Gastrocnemius medialis (tissue), 4 donors: ENCODE measurements at places on chromosomes 2 and 18.
A peak's percentile ranks its signal among the peaks of the same experiment; 100 is the strongest.

DNA sequence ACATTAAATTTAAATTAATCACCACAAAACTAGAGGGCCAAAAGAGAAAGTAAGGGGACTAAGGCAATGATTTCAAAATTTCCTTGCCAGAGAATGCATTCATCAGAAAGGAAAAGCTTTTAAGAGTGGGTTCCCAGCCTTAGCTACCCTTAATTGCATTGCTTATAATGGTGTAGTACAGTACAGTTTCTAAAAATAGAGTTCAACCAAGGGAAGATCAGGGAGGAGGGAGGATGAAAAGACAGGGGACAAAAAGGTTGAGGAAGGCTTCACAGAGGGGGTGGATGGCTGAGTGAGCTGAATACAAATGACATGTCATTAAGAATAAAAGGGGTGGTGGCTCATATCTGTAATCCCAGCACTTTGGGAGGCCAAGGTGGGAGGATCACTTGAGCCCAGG, 119.9 kb downstream of the RBMS1 start:
- no peak for DNase-seq

DNA sequence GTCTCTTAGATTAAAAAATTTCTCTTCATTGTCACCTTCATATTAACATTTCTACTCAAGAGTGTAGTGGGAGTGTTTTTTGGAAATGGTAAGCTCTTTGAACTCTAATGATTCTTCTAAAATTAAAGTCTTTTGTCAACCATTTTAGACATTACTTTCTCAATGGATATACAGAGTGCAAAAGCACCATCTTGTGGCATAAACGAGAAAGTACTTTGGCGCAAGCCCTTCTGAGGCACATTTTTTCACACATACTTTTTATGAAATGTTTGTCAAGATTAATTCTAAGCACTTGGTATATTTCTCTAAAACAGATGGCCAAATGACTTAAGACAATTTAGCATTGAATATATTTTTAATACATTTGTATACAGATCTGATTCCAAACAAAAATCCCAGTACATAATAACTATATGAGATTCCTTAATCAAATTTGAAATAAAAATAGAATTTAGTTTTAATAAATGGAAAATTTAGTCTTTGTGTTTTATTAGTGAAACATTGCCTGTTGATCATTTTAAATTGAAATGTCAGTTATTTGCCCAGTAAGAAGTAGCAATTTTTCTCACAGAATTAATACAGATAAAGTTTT, 63.3 kb upstream of the GALNT5 start:
- no peak for DNase-seq

GRCh38 chr2:88095022-88095421, 27.4 kb downstream of the SMYD1 start:
- no peak for DNase-seq

- peak; percentile 14 for DNase-seq
These were observed 255.6 kb downstream of the PTPRM start for GRCh38 chr18:7822435-7823331.

DNA sequence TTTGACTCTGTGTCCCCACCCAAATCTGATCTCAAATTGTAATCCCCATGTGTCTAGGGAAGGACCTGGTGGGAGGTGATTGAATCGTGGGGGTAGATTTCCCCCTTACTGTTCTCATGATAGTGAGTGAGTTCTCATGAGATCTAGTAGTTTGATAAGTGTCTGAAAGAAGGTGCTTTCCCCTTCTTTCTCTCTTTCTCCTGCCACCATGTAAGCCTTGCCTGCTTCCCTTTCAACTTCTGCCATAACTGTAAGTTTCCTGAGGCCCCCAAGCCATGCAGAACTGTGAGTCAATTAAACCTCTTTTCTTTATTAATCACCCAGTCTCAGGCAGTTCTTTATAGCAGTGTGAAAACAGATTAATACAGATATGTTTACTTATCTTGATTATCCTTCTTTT, 266.5 kb upstream of the GYPC start:
- DNase-seq = no peak

- no peak for DNase-seq
These were observed 95.6 kb upstream of the LHCGR start for GRCh38 chr2:48851161-48851560.

DNA sequence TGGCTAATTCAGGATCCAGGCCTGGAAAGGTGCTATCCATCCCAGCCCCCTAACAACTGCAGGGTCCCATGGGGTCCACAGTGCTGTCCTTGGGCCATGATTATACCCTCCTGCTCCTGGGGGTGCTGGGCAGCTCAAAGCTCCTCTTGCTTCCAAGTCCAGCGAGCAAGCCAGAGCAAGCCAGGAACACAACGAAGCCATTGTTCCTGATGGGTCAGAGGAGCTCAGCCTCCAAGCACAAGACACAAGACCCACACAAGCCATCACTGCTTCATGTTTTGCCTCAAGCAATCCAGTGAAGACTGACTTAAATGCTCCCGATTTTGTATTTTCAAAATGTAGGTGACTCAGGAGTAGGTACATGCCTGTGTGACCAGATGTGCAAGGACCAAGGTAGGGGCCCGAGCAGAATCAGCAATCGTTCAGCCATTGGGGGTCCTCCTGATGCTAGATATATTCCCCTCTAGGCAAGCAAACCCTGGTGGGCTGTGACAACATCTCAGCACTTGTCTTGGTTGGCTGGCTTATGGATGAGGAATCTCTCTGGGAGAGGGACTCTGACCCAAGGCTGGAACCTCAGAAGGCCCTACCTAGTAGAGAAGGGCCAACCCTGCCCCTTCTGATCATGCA, 90.8 kb downstream of the EPAS1 start:
- no peak for DNase-seq

GRCh38 chr2:99430614-99431291, 59.1 kb downstream of the REV1 start:
- DNase-seq = no peak

DNA sequence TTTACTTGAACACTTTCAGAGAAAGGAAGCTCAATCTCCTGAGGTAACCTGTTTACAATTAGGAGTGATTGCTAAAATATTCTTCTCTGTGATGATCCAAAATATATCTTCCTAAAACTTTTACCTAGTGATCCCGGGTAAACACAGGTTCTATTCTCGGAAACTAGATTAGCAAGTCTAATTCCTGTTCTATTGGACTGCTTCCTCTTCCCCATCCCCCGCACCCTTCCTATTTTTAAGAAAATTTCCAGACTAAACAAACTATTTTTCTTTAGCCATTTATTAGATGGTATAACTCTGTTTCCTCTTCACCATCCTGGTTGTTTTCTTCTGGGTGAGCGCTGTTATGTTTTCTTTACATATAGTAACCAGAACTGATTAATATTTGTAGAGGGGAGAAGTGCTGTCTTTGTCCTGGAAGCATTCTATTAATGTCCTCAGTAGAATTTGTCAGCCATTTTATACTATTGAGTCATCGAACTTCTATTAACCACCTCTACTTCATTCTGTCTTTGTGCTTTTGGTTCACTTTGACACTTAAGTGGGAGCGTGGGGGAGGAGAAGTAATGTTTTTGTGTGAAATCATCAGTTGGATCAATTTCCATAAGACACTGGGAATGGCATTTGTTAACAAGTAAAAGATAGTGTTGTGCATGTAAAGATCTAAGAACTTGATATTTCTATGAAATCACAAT, 31.8 kb downstream of the CREB1 start:
- no peak for DNase-seq

- no peak for DNase-seq
These were observed 315.0 kb downstream of the LPIN1 start for GRCh38 chr2:12061286-12062052.

GRCh38 chr18:596288-596881, 403 bp upstream of the CLUL1 start:
- DNase-seq = no peak

GRCh38 chr18:49917742-49918141, 104.4 kb upstream of the ACAA2 start:
- no peak for DNase-seq

GRCh38 chr2:100234141-100234540, 88.2 kb downstream of the LONRF2 start:
- no peak for DNase-seq

DNA sequence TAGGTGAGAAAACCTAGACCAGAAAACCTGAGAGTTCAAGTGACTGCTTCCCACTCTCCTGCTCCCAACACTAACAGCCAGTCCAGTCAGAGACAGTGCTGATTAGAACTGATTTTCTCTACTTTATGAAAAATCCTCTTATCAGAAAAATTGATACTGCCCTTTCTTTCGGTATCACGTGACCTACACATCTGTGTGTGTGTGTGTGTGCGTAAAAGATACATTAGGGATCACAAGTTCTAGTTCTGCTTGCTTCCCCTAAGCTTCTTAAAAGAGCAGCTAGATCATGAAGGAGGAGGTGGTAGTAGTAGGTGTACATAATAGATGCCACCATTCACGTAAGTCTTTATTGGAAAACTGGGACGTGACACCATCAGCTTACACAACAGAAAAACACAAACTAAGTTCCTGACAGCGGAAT, 1.5 kb downstream of the ARL5A start:
- no peak for DNase-seq

GRCh38 chr2:11515490-11515981, 18.3 kb upstream of the GREB1 start:
- no peak for DNase-seq

- peak; percentile 48 for DNase-seq
These were observed 22.8 kb upstream of the DGKD start for GRCh38 chr2:233331536-233331935.

- no peak for DNase-seq
These were observed 90.8 kb downstream of the DSEL start for GRCh38 chr18:67425672-67426071.

GRCh38 chr2:102005989-102006885, 14.5 kb downstream of the IL1R2 start:
- DNase-seq = no peak

DNA sequence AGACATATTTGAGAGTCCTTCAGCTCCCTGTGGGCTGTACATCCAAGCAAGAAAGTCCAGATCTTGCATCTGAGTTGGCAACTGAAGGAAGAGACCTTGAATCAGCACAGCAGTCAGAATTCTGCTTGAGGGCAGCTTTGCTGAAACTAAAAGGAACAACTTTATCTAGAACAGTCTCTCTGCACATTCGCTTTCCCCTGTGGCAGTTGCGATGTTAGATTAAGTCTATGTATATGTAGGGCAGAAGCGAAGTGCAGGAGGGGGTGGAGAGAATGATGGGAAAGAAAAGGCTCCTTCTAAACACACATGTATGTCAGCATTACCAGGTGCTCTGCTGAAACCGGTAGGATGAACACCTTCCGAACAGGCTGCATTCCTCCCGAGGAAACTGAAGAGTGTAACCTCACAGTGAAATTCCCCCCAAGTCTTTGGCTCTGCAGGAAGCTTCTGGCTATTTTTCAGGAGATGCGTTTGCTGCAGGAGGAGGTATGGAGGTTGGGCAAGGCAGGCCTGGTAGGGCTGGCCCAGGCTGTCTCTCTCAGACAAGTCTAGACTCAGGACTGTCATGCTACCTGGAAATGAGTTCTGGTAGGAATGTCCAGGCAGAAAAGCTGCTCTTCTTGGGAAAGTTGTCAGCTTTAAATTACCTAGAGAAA, 70.0 kb upstream of the ATL2 start:
- DNase-seq = no peak

GRCh38 chr18:23276451-23276850, 141.2 kb downstream of the CABLES1 start:
- no peak for DNase-seq

DNA sequence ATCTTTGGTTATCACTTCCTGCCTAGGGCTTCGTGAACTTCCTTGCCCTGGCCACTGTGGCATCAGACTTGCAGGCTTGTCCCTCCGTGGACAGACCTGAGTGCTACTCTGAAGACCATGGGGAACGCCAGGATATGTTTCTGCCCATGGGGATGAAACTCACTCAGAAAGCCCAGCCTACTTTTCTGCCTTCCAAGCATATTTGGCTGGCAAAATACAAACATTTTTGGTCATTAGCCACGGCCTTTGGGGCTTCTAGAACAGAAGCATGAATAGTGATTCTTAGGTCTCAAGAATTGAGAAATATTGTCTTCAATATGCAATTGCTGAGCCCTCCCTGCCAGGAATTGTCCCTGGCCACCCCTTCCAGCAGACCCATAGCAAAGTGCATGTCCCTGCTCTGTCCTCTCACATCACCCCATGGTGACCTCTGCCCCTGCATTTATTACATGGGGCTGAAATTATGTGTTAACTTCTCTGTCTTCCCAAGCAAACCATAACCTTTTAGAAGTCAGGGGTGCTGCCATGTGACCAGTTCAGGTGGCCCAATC, 152.4 kb downstream of the OSR1 start:
- DNase-seq = no peak
